ENCODE measurements at places on chromosomes 6 and 20.

DNA sequence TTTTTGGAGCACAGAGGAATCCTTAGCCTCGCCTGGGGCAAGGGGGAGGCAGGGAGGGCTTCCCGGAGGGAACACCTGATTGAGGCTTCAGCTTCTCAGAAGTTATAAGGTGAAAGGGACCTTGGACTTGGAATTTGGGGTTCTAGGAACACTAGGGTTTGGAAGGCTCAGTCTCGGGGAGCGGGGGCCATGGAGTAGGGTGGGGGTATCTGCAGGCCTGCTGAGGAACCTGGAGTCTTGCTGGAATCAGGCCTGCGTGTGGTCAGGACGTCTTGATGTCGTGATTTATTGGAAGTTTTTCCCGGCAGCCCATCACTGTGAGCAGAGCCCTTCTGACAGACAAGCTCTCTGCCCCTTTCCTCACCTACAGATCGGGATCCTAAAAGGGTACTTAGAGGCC is 50.7 kb downstream of the EFCAB8 start:
- no peak for DNase-seq

- no peak for DNase-seq
These were observed 128.8 kb upstream of the CDH4 start for GRCh38 chr20:61123286-61123685.

- no peak for DNase-seq
These were observed 135.5 kb downstream of the PAX1 start for GRCh38 chr20:21840991-21841390.

DNA sequence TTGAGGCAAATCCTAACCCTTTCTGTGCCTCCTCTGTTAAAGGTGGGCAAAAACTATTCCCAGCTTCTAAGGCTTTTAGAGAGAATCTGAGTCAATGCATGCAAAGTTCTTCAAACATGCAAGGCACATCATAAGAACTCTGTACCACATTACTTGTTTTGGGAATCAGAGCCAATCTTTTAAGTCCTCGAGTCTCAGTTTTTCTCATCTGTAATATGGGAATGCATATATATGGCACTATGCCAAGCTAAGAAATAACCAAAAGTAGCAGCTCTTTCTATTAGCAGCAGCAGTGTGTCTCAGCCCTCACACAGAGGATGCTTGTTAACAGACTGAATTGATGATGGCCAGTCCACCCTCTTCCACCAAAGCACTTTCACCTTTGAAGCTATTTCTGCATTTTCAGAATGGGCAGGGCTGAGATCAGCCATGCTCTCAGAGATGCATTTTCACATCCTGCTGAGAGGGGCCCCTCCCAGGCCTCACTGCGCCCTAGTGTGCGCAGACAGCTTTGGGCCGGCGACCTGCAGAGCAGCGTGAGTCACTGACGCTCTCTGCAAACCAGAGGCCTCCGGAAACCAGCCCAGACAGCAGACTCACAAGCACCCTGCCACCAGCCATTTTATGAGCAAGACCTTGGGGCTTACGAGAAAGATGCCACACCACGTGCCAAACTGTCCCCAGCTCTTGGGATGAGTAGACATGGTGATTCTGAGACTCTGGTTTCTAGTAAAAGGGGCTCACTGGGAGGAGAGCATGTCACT is 138.0 kb downstream of the NFATC2 start:
- peak; percentile 74 for DNase-seq

DNA sequence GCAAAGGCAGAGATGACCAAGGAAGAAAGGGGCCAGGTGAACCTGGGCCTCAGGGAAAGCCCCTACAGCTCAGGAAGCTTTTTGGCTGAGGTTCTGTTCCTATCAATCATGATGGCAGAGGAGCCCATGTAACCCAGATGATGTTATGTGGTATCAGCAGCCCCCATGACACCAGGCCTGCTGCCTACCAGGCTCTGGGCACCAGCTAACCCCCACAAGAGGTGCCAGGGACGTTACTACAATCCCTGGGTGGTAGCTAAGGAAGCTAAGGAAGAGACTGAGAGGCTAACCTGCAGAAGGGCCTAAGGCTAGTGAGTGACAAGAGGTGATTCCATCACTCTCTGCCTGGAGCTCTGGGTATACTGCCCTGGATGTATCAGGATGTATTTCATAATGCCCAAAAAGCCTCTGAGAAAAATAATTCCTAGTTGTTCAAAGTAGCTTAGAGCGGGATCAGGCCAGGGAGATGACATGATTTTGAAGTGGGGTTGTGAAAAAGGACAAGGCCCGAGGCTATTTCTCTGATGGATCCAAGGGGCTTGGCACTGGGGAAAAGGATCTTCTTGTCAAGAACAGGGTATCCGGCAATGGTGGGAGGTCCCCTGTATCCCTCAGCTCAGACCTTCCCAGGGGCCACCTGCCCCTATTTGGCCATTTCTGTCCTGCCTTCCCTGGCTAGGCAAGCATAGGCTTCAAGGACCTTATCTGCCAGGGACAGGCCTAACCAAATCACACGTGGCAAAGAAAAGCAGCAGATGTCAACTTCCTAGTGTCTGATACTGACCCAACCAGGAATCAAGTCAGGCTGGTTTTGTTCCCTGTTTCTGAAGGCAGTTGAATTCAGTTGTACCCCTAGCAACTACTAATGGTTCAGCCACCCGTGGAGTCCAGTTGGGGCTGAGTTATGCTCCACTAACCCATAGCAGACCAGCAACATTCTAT is 41.3 kb downstream of the PANK2 start:
- DNase-seq, result no peak
